ENCODE measurements at places on chromosomes 5 and 9.
A peak's percentile ranks its signal among the peaks of the same experiment; 100 is the strongest.

DNA sequence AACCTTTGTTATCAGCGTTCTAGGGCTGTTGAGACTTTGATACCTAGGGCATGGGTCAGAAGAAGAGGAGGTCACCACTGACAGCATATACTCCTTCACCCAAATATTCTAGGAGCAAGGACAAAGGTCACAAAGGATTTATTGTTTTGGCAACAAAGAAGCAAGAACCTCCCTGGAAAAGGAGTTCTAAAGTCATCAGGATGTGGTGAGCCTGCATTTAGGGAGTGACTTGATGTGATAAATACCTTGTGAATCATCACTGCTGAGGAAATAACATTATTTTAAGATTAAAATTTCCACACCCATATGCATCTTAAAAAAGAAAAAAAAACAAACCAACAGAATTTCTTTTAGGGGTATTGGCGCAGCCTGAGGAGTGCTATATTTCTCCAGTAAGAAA, 13.9 kb downstream of the IFNA1 start:
- no peak for DNase-seq

GRCh38 chr5:66906021-66906420, 290.6 kb downstream of the CD180 start:
- no peak for DNase-seq

- peak; percentile 51 for DNase-seq
Observed at GRCh38 chr9:69168709-69169217, 5.3 kb upstream of the TJP2 start.

DNA sequence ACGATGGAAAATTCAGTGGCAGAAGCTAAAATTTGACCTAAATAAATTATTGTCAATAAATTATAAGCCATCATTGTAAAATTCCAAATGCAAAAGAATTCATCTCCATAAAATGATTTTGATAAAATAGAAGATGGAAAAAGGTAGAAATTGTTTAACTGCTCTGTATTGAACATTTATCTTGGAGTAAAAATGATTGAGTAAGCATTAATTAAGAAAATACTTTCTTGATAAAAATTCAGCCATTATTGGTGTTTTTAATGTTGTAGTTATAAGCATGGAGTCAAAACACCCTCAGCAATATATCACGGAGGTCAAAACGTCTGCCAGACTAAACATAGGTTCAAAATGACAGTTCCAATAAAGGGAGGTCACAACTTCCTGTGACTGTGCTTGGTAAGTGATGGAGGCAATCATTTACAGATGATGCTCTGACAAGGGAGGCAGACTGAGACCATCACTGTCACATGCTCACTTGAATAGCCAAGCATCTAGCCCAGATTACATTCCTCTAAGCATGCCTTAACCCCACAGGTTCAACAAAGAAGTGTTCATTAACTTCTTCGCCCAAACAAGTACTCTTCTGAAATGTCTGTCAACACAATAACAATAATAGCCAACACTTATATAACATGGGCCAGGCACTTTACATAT, 69.5 kb downstream of the SH3TC2 start:
- DNase-seq = no peak

DNA sequence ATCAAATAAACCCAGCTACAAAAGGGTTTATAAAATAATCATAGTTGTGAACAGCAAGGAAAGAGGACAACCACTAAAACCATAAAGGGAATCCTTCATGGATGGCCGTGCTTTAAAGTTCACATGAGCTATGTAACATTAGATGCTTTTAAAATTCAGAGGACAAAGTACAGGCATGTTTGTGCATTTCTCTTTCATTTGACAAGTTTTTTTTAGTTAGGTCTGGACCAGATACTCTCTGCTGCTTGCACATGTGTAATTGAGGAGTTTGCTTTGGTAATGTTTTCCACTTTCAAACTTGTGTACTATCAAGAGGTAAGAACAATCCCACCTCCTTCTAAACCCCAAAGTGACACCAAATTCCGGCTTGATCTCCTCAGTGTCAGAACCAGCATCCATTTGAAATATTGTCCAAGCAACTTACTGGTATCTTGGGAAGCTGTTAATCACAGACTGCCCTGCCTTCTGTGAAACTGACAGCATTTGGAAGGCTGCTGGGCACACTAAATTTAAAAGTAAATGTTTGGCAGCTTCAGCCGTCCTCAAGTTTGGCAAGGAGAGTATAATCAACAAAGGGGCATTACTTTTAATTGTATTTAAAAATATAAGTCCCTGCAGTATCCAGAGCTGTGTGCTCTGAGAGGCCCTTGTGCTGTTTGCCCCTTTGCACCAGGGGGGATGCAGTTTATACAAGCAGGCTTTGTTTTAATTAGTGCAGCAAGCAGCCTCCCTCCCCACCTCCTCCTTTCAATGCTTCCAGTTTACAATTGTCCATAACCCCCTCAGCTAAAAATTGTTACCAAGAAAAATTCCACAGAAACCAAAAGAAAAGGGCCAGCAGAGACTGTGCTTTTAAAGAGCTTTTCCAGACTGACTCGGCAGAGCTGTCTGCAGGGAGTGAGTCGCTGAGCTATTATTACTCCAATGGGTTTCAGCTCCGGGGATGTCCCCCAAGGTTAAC, 328.3 kb upstream of the MPDZ start:
- DNase-seq = no peak

DNA sequence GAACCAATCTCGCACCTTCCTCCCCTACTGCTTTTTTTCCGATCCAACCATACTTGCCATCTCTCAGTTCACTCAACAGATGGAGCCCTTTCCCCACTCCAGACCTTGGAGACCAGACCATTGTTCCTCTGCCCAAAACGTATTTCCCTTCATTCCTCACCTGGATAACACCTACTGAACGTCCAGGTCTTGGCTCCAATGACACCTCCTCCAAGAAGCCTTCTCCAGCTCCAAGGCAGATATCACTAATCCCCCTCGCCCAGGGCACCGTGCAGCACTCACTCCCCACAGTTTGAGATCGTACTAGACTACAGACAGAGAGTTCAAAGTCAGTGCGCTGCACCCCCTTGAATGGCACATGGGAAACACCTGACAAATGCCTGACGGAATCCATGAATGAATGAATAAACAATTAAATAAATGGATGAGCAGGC, 47.1 kb upstream of the AKNA start:
- DNase-seq = no peak

- DNase-seq = no peak
Observed at GRCh38 chr9:134950386-134951210, 32.9 kb upstream of the FCN1 start.

GRCh38 chr5:60036192-60036938, 142.8 kb upstream of the PDE4D start:
- no peak for DNase-seq

DNA sequence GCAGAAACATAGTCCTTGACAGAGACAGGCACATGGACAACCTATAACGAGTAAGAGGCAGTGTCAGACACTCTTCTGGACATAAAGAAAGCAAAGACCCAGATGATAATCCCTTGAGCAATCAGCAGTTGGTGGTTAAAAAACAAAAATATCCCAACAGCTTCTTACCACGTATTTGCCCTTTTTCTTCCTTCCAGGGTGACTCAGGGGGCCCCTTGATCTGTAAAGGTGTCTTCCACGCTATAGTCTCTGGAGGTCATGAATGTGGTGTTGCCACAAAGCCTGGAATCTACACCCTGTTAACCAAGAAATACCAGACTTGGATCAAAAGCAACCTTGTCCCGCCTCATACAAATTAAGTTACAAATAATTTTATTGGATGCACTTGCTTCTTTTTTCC, 9.5 kb downstream of the GZMK start:
- no peak for DNase-seq

- no peak for DNase-seq
Observed at GRCh38 chr9:71909887-71910649, 925 bp downstream of the ABHD17B start.

DNA sequence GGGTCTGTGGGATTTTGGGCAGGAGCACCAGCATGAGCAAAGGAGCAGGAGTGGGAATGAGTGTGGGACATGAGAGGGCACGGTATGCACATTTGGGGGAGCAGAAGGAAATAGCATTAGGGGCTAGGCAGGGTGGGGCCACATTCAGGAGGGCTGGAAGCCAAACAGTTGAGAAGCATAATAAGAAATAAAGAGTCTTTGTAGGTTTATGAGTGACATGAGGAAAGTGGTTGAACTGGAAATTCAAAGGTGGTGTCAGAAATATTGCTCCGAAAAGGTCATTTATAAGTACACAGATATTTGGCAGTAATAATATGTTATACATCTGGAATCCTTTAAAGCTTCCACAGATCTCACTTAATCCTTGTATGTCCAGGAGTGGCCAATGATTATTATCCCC, 26.4 kb downstream of the ARHGEF28 start:
- DNase-seq = no peak

- peak; percentile 17 for DNase-seq
Observed at GRCh38 chr5:177553671-177554429, 513 bp downstream of the FAM193B start.

DNA sequence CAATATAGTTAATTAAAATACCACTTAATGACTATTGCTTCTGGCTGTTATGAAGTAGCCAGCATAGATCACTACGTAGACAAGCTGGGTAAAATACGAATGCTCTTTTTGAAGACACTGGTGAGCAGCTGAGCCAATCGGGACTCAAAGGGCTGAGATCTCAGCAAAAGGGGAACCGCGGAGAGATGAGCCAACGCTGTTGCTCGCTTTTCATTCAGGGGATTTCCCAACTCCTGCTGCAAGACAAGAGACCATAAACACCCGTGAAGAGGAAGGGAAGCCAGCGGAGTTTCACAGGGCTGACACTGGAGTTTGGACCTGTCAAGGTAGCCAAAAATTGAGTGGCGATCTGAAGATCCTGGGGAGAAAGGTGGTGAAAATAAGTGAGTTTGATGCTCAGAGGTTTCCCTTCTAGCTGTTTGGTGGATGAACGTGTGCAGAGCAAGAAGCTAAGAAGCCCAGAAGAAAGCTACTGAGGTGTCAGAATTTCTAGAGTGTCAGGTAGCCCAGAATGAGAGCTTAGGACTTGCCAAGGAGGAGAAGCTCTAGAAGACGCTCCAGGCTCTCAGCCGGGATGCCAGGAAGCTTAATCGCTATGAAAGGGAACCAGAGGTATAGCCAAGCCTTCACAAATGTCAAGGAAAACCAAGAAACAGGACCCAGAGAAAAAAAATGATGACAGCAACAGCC, 79.6 kb upstream of the RNU6ATAC start:
- DNase-seq = peak; percentile 13
